ENCODE measurements at places on chromosomes 11 and 22.
A peak's percentile ranks its signal among the peaks of the same experiment; 100 is the strongest.

- DNase-seq = no peak
Observed at GRCh38 chr11:126525702-126526101, 170.2 kb downstream of the ST3GAL4 start.

GRCh38 chr11:122181372-122181771 is 65.4 kb upstream of the BLID start:
- DNase-seq = no peak

DNA sequence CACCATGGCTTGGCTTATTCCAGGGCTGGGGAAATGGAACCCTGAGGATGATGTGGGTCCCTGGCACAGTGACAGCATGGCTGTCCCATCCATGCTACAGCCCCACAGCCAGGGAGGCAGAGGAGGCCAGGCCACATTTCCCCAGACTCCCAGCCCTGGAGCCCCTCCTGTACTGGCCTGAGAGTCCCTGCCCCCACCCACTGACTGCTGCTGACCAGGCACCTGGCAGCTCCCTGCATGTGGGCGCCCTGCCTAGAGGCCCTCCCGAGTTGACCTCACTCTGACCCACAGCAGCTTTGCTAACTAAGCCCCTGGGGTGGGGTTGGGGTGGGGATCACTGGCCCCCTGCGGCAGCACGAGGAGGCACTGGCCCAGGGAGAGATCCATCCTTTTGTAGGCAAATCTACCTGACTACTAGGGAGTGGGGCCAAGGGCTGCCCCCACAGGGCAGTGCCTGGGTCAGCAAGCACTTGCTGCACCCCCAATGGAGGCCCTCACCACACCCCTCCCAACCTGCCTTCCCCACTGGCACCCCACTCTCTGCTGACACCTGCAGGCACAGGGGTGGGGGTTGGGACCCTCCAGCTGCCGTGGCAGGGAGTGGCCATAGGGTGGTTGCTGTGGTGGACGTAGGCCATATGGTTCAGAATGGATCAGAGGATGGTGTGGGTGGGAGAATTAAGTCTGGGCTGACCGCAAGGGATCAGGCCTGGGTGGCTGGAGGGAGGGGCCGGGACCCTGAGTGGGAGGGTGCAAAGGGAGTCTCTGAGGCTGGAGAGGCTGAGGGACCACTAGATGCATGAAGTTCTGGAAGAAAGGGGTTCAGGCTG is 17.4 kb downstream of the ARVCF start:
- DNase-seq = no peak

GRCh38 chr11:110747531-110747930 is 35.3 kb upstream of the ARHGAP20 start:
- no peak for DNase-seq

GRCh38 chr11:95306123-95306522 is 75.1 kb upstream of the SESN3 start:
- no peak for DNase-seq

DNA sequence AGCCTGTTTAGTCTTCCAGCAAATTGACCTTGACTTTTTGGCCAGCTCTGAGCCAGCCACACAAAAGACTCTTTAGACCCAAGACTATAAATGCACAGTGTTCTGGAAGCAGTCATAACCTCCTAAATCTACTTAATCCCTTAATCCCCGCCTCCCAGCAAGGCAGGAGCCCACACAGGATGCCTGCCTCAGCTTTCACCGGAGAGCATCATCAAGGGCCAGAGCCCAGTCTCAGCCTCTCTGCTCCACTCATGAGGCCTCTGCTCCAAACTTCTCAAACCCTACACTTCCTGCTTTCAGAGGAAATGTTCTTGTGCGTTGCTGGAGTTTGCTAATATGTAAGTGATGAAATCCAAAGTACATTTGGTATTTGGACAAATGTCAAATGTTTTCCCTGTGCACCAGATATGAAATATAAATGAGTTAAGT is 57.9 kb upstream of the FSHB start:
- no peak for DNase-seq

- DNase-seq = no peak
Observed at GRCh38 chr22:31637891-31638618, 24.0 kb downstream of the PISD start.

DNA sequence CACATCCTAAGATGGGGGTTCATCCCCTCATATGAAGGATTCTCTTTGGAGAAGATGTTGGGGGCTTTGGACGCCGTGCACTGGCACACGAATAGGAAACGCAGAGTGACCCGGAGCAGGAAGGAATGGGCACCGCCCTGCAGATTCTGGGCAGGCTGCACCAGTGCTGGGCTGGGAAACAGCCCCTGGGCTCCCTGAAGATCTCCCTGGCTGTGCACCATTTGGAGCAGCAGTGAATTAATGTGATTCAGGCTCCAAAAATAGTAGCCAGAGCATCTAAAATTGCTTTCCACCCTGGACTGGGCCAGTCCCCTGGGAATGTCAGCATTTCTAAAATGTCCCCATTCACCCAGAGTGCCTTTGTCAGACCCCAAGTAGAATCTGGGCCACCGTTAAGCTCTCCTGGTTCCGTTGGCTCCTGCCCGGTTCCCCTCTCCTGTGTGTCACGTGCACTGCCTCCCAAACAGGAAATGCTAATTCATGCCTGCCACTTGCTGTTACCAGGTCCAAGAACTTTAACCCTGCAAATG is 18.6 kb downstream of the IRAG1 start:
- DNase-seq = no peak

GRCh38 chr11:94800414-94800813 is 32.3 kb downstream of the AMOTL1 start:
- no peak for DNase-seq

GRCh38 chr11:33040033-33040861 is 875 bp downstream of the TCP11L1 start:
- DNase-seq = peak; percentile 9

GRCh38 chr22:38038890-38039812 is 18.1 kb upstream of the PICK1 start:
- DNase-seq = no peak

DNA sequence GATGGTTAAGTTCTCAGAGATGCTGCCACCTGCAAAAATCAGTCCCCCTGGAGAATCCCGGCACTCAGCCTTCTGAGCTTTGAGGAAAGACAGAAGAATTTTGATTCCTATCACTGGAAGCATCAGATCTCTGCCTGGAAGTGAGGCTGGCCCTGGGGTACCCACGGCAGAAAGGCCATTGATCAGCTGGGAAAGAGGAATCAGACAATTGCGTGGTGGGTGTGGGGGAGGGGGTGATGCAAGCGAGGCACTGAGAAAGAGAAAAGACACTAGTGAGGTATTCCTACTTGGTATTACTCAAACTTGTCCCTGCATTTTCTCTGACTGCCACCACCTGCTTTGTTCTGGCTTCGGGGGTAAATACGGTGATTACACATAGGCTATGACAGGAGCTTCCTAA is 96.1 kb downstream of the FEZ1 start:
- no peak for DNase-seq

GRCh38 chr11:83119216-83119615 is 37.7 kb upstream of the PCF11 start:
- no peak for DNase-seq

DNA sequence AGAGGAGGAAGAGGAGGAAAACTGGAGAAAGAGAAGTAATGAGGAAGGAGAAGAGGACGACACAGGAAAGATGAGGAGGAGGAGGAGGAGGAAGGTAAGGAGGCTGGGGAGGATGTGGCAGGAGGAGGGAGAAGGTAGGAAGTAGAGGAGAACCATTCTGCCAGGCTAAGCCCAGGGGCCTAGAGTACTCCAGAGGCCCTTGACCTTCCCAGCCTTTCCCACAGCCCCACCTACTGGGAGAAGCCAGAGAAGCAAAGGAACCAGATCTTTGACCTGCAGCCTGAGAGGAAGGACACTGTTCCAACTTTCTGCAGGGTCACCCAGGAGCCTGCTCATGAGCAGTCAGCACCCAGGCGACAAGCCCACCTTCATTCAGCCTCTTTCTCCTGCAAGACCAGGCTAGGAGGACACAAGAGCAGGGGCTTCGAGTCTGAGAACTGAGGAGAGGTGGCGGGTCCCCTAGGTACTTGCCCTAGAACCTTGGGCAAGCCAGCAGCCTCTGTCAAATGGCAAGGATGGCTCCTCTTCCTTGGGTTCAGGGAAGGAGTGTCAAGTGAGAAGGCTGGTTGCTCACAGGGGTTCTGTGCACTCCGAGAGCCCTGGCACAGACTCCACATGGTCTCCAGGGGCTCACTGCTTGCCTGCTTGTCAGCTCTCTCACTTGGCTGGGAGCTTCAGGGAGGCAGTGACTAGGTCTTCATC is 27.9 kb upstream of the OAF start:
- no peak for DNase-seq

GRCh38 chr11:86335131-86335767 is 33.2 kb downstream of the HIKESHI start:
- no peak for DNase-seq

GRCh38 chr11:103792981-103793468 is 243.4 kb upstream of the DDI1 start:
- DNase-seq = no peak

DNA sequence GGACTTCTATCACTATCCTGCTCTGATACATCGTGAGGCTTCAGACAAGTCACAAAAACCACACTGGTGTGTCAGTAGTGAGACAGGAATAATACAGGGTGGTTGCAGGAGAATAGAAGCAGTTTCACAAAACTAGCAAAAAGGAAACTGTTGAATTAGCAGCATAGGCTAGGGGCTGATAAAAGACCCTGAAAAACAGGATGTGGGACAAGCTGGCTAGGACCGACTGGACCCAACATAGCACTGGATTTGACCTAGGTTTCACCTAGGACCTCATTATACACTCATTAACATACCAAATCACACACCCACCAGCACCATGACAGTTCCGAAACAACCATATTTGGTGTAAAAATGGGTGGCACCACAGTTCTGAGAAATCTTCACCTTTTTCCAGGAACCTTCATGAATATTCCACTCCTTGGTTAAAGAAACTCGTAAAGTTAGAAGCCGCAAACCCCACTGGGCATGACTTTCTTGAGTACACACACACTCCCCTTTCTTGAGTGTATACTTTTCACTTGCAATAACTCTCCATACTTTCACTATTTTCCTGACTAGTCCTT is 76.2 kb downstream of the SLC1A2 start:
- no peak for DNase-seq

DNA sequence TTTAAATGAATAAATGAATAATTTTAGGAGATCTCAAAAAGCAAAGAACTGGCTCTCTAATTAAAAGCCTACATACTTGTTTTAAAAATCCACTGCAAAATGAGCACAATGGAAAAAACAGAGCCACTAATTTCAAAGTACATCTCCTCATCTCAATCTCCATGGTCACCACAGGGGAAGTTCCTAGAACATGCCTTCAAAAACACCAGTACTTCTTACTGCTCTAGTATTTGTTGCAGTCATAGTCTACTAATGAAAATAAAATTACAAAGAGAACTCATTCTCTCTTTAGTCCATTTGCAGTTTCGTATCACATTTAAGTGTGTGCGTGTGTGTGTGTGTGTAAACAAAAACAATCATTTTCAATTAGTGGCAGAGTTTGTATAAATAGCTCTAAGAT is 54.0 kb downstream of the PIK3C2A start:
- no peak for DNase-seq

GRCh38 chr11:33674035-33674814 is 26.4 kb downstream of the C11orf91 start:
- no peak for DNase-seq

DNA sequence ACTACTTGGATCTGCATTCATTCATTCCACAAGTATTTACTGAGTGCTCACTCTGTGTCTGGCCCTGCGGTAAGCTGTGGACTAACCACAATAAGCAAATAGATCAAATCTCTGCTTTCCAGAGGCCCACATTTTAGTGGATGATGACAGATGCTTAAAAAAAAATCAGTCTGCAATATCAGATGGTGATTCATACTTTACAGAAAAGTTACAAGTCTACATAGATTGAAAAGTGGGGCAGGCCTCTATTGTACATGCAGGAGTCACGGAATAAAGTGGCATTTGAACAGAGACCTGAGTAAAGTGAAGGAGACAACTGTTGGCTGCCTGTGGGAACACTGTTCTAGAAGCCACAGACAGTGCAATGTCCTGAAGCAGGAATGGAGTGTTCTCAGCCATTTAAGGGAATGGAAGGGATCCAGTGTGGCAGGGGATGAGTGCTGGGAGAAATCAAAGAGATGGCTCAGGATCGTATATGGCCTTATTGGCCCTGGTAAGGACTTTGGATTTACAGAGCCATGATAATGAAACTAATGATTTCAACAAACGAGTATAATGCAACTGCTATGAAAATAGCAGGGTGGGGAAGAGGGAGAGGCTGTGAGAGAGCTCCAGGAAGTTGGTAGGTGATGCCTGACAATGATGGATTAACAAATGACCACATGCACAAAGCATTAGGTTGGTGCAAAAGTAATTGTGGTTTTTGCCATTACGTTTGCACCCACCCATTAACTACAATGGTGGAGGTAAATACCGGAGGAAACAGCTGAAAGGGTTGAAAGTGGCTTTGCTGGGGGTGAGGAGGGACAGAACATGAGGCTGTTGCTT is 31.1 kb downstream of the TMEM45B start:
- DNase-seq = no peak

GRCh38 chr11:62443390-62444235 is 24.8 kb downstream of the SCGB1A1 start:
- no peak for DNase-seq

GRCh38 chr22:23745791-23746190 is 5.1 kb downstream of the ZNF70 start:
- DNase-seq = no peak

GRCh38 chr11:78922859-78923625 is 348.4 kb upstream of the NARS2 start:
- no peak for DNase-seq

- DNase-seq = no peak
Observed at GRCh38 chr11:128854841-128855240, 12.3 kb downstream of the KCNJ1 start.

GRCh38 chr11:85602526-85603213 is 24.5 kb downstream of the DLG2 start:
- DNase-seq = no peak

- no peak for DNase-seq
Observed at GRCh38 chr11:16781936-16782919, 43.8 kb downstream of the C11orf58 start.

DNA sequence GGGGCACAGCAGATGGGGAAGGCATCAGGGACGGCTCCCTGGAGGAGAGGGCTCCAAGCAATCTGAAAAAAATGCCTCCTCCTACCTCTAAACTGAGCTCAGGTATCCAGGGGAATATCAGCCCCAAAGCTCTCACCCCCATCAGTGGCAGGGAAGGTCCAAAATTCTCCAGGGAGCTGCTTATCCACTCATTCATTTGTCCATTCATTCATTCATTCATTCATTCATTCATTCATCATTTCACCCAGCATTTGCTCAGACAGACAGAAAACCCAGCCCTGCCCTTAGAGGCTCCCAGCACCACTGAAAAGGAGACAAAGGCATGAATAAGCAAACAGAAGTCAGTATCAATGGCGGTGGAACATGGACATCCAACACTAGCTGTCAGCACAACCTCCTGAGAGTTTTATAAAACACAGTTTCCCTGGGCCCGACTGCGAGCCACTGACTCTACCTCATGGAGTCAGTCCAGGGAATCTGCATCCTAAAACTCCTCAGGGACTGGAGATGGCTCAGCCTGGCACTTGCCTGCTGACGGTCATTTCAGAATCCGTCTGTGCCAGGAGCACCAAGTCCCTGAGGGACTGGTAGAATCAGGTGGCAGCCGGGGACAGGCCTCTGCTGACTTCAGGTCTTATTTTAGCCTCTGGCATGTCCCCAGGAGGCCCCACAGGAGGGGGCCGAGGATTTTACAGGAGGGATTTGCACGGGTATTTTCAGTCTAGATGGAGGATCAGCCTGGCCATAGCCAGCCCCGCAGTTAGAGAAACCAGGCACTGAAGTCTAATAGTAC is 164.6 kb downstream of the MN1 start:
- no peak for DNase-seq
